Smooth muscle cell of trachea (primary cell): ENCODE measurements at places on chromosomes 11 and 22. TPM values are rescaled to one million over a fixed set of nuclear protein-coding genes. Genes with fewer than 3 reads are reported as not detected.

The LMO1 gene
- total RNA-seq: not detected in 2 replicates

The SOX10 gene
- not detected in 2 replicates for total RNA-seq

The LRRC10B gene
- total RNA-seq: 0.17 TPM in 1 of 2 replicates, not detected in the other

The ZNF280B gene
- 0.15 and 0.17 TPM in 2 replicates for total RNA-seq

The AIFM3 gene
- 0.87 and 2.6 TPM in 2 replicates for total RNA-seq

The ADAMTS15 gene
- 35.8 and 46.6 TPM in 2 replicates for total RNA-seq

The ZC3H12C gene
- 6.1 and 11.7 TPM in 2 replicates for total RNA-seq

The MIOX gene
- 0.15 TPM in 1 of 2 replicates, not detected in the other for total RNA-seq

The C1QTNF5 gene
- total RNA-seq: 12.1 and 29.8 TPM in 2 replicates

The SLC25A45 gene
- 2.0 and 3.1 TPM in 2 replicates for total RNA-seq

The KIF18A gene
- 3.1 and 22.8 TPM in 2 replicates for total RNA-seq

The FAM227A gene
- 1.2 and 2.0 TPM in 2 replicates for total RNA-seq

The FAM180B gene
- total RNA-seq: 0.17 TPM in 1 of 2 replicates, not detected in the other

The HPX gene
- total RNA-seq: 0.44 and 1.7 TPM in 2 replicates

The UCP3 gene
- 0.33 and 1.5 TPM in 2 replicates for total RNA-seq
